ENCODE measurements at places on chromosomes 2 and 18.

- DNase-seq: no peak
Measured at GRCh38 chr2:129733041-129733440, 246.4 kb upstream of the RAB6C start.

GRCh38 chr2:202822411-202822810 lies 49.2 kb downstream of the ICA1L start:
- DNase-seq: no peak

GRCh38 chr18:70292628-70293027 lies 3.8 kb downstream of the SOCS6 start:
- DNase-seq: no peak

DNA sequence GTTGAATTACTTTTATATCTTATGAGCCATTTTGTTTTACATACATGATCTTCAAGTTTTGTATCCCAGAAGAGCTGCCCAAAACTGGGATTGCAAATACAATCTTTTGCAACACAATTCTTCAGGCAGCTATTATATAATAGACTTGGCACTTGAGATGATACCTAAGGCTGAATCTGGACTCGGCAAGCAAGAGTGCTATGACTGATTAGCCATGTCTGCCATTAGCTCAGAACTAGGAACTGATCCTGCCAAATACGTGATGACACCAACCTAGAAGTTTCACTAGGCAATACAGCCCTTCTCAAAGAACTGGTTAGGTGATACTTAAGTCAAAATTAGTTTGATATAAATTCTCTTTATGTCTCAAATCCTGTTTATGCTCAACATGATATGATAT lies 619.6 kb downstream of the CPS1 start:
- DNase-seq: no peak

GRCh38 chr18:31581498-31582197 lies 10.0 kb upstream of the TTR start:
- DNase-seq: no peak

DNA sequence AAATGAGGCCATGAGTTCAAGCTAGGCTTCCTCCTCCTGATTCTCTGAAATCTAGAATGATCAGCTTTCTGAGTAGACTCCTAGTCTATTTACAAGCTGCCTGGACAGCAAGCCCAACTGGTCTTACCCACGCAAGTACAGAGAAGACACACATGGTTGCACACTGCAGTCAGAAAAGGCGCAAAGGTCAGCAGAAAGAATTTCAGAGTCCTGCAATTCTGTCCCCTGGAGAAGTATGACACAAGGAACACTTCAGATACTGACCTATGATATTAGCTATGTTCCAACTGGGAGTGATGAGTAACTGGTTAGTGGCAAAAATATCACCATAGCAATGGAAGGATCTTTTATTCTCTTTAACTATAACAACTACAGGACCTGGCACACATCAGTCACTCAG lies 336.1 kb upstream of the PKDCC start:
- DNase-seq: no peak

- DNase-seq: peak; percentile 29
Measured at GRCh38 chr2:234308073-234308812, 188.6 kb downstream of the ARL4C start.

- DNase-seq: no peak
Measured at GRCh38 chr18:14961991-14962390, 214.0 kb downstream of the ANKRD30B start.

DNA sequence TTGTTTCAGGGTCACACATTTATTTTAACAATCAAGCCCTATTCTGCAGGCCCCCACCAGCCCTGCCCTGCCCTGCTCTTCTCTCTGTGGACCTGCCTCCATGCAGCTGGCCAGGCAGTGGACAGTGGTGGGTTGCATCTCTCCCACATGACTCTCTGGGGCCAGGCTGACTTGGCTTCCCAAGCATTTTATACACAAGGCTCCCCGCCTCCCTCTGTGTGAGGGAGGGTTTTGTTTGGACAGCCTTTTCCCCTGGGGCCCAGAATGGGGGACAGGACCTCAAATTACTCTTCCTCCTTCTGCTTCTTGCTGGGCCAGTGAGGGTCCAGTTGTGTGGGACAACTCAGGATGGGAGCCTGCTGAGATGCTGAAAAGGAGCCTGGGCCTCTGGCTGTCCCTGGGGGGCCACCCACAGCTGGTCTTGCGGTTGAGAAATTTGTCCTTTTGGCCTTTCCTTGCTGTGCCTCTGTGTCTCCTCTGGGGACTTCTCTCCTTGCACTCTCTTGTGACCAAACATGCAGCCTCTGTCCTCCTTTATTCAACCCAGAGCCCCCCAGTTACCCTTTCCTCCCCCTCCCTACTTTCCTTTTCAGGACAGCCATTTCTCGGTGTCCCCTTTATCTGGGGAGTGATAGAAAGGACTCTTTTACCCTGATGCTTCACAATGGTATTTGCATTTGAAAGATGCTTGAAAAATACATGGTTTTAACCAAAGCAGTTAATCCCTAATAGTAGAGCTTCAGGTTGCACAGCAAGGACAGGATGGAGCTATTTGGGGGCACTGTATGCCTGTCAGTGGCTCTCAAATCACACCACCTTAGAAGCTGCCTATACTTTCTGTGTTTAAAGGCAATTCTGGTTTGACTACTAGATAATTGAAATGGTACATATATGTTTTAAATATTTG lies 151.1 kb downstream of the FHOD3 start:
- DNase-seq: no peak

- DNase-seq: no peak
Measured at GRCh38 chr2:181462033-181462432, 4.8 kb downstream of the ITGA4 start.

- DNase-seq: peak; percentile 35
Measured at GRCh38 chr2:60641811-60642788, 88.6 kb upstream of the BCL11A start.

GRCh38 chr18:72122103-72122502 lies 422.0 kb downstream of the CBLN2 start:
- DNase-seq: no peak

DNA sequence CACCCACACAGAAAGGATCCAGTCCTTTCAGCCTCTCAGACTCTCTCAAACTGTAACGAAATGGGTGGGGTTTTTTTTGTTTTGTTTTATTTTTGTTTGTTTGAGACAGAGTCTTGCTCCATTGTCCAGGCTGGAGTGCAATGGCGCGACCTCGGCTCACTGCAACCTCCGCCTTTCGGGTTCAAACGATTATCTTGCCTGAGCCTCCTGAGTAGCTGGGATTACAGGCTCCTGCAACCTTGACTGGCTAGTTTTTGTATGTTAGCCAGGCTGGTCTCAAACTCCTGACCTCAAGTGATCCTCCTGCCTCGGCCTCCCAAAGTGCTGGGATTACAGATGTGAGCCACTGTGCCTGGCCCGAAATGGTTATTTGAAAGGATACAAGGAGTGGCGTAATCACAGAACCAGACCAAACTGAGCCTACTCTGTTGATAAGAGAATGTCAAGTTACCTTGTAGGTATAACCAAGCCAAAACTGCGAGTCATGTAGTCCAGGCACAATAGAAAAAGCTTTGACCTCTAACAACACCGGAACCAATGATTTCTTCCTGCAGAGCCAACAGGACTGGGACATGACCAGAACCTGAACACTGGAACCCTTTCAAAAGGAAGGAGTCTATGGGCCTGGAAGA lies 72.5 kb downstream of the NCAPH start:
- DNase-seq: no peak

GRCh38 chr2:16334366-16334765 lies 331.3 kb downstream of the CYRIA start:
- DNase-seq: no peak

DNA sequence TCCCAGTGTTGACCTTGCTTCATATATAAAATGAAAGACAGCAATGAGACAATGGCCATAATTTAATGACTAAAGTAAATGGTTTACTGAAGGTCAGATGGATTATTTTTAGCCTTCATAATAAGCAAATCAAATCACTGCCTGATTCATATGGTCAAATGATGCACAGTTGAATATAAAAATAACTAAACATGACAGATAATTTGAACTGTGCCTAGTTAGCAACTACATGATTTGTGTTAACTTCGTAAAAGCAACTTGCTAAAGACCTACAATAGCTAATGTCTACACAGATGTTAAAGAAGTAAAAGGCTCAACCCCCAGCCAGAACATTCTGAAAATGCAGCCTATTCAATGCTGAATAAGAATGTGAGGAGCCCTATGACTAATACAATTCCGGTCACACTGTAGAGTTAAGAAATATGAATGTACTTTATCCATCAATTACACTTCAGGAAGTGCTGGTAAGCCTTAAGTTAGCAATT lies 590.8 kb upstream of the CDH2 start:
- DNase-seq: peak; percentile 71

DNA sequence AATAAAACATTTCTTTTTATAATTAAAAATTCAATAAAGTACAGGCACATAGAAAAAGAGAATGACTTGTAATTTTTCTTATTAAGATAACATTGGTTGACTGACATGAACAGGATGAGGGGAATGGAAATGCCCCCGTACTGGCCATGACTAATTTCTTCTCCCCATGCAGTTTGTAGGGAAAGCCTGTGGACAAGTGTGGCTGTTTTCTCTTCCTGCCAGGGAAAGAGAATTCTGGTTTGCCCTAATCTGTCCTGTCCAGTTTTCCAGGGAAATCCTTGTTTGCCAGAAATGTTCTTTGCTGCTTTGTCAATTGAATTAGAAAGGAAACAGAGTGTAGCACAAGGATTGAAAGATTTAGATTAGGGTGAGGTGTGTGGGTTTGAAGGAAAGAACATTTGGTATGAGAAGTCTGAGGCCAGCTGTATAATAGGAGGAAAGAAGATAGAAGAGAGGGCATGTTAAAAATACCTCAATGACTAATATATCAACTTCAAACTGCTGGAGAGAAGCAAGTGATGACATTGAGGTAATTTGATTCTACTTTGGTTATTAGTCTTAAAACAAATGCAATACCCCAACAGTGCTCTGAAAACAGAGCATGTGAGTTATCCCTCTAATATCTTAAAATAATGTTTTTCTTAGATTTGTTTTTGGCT lies 593.9 kb upstream of the ZNF804A start:
- DNase-seq: no peak

DNA sequence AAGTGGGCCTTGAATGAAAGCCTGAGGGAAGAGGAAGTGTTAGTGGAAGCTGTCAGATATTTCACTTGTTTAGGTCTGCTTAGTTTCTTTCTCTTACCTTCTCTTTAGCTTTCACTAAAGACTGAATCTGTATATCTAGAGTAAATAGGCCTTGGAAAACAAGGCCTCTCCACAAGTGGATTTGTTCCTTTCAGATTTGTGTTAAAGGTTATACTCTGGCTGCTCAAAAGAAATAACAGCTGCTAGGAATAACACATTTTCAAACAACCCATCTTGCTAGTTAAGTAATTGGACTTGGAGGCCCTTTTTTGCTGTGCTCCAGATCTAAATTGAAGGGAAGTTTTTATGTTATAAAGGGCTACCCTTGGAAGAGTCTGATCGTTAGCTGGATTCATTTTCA lies 236.3 kb downstream of the KIAA1328 start:
- DNase-seq: no peak

GRCh38 chr2:29423061-29423666 lies 307.9 kb downstream of the CLIP4 start:
- DNase-seq: no peak

GRCh38 chr18:21110713-21111345 lies 784 bp downstream of the ROCK1 start:
- DNase-seq: peak; percentile 47

- DNase-seq: no peak
Measured at GRCh38 chr2:46236876-46237859, 60.0 kb upstream of the EPAS1 start.

DNA sequence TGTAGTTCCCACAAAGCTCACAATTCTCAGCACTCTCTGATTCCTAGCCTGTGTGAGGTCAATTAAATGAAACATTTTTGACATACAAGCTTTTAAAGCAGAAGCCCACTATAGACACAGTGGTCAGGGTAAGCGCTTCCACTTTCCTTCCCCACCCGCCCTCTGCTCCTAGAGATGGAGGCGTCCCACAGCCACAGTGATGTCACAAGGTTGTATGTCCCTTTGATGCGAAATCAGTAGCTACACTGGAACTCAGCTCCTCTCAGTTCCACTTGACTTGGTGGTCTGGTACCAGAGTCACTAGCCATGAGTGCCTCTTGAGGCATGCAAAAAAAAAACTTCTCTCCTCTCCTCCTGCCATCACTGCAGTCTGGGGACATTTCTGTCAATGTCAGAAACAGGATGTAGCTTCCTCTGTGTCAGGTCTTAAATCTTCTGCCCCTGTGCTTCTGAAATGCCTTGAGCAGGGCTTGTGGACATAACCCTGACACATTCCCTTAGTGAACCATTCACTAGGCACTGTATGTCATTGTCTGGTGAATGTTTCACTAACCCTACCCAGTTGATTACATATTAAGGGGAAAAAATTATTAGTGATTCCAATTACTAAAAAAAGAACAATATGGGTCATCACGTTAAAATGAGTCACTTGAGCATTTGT lies 7.8 kb downstream of the SULT1C4 start:
- no peak for DNase-seq

GRCh38 chr18:70496353-70497294 lies 207.8 kb downstream of the SOCS6 start:
- DNase-seq: no peak

- peak; percentile 43 for DNase-seq
Measured at GRCh38 chr18:58541146-58541788, 87.6 kb downstream of the ALPK2 start.
